T-helper 2 cell (primary cell): ENCODE measurements at places on chromosomes 16 and 17.

- no peak for DNase-seq
Observed at GRCh38 chr16:74721716-74722115, 21.1 kb upstream of the MLKL start.

DNA sequence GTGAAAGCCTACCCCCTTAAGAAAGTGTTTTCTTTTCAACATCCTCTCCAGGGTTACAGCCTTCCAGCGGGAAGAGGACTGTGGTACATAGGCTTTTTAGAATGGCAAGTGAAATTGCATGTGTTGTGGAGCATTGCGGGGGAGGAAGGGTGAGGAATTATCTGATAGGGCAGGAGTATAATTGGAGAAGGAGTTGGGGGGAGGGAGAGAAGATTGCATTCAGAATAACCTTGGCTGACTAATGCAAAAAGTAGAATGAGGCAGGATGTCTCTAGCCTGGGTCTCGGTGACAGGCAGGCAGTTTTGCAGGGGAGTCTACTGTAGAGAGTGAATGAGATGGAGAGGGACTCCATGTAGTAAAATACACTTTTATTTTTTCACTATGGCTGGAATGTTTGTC lies 2.4 kb upstream of the CDH8 start:
- no peak for DNase-seq

DNA sequence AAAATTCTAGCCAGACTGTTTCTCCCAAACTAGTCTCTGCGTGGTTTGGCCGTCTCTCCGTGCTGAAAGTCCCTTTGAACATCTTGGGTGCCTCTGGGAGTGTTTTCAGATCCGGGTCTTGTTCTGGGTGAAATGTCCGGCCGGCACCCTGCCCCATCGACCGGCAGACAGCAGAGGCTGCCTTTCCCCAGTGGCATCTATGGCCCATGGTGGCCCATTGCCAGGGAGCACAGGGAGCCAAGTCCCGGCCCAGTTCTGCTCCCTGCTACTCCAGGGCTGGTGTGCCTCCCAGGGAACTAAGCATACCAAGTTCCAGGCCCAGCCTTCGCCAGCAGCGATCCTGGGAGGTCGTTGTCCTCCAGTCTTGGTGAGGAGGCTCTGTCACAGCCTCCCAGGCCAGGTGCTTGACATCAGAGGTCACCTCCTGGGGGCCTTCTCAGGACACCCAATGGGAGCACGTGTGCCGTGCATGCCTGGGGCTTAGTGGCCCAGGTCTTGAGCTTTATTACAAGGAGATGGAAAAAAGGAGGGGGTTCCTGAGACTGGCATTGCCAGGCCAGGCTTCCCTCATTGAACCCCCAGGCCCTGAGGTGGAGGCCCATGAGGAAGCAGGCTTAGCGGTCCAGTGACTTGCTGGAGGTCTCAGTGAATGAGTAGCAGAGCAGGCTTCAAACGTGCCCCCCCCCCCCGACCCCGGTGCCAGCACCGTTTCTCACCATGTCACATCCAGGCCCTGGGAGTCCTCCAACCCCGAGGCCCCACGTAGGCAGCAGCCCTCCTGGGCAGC lies 54.0 kb downstream of the PGS1 start:
- DNase-seq, result no peak

DNA sequence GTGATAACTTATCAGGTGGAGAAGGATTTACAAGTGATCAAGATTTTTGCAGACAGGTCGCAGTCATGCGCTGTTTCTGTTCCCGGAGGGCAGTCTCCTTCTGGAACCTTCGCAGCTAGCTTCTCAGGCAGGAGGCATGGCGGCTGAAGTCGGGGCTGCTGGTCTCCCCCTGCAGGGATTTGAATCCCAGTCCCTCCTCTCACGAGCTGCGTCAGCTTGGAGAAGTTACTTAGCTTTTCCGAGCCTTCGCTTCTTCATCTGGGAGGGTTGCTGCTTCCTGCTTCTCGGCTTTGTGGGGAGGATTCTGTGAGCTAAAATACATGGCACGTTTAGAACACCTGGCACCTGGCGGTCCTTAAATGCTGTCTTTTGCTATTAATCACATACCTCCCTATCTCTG lies 287.8 kb upstream of the FOXF1 start:
- DNase-seq, result no peak
